Amniotic stem cell (primary cell): ENCODE measurements at places on chromosomes 11 and 22.

- DNase-seq: no peak
These were observed 13.1 kb downstream of the TAF1D start for GRCh38 chr11:93727985-93728791.

DNA sequence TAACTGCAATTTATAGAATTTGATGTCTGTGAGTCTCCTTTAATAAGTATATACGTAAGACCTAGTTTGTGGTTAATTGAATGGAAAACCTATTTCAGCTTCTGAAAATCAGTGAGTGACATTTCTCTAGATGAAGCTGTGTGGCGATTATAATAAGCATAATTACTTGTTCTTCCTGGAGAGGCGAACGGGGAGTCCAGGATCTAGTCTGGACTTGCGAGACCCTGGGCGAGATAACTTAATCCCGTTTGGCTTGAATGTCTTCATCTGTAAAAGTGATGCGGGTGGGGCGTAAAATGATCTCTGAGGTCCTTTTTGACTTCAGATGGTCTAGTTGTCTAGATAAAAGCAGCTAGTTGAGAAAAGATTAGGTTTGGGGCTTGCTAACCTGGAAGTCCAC lies 1.1 kb downstream of the PRRG4 start:
- no peak for DNase-seq

GRCh38 chr11:3095712-3096361 lies 38.6 kb upstream of the CARS1 start:
- peak; percentile 89 for DNase-seq

DNA sequence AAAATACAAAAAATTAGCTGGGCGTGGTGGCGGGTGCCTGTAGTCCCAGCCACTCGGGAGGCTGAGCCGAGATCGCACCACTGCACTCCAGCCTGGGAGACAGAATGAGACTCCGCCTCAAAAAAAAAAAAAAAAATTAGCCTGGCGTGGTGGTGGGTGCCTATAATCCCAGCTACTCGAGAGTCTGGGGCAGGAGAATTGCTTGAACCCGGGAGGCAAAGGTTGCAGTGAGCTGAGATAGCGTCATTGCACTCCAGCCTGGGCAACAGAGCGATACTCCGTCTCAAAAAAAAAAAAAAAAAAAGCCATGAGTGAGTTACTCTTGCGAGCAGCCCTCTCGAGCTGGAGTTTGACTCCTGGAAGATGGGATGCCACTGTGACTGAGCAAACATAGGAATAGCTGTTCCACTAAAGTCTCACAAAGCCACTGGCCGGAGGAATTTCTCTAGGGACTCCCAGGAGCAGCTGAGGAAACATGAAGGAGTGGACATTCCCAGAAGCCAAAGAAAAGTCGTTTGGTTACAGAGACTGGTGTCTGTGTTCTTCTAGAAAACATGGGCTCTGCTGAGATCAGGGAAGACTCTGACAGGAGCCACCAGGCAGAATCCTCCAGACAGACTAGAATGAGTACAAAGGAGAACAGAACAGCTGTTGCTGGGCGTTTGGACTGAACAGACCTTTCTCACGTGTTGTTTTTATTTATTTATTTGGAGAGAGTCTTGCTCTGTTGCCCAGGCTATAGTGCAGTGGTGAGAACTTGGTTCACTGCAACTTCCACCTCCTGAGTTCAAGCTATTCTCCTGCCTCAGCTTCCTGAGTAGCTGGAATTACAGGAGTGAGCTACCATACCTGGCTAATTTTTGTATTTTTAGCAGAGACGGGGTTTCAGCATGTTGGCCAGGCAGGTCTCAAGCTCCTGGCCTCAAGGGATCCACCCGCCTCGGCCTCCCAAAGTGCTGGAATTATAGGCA lies 32.4 kb upstream of the MYH9 start:
- DNase-seq: no peak

- DNase-seq: no peak
These were observed 60.1 kb downstream of the SCN3B start for GRCh38 chr11:123594188-123594901.

GRCh38 chr11:66744485-66745355 lies 15.7 kb upstream of the SPTBN2 start:
- peak; percentile 48 for DNase-seq

- DNase-seq: peak; percentile 6
These were observed 83.1 kb upstream of the MTNR1B start for GRCh38 chr11:92886243-92886905.

GRCh38 chr11:63666874-63667273 lies 4.3 kb downstream of the ATL3 start:
- DNase-seq: no peak

- DNase-seq: peak; percentile 96
These were observed 108.2 kb upstream of the CD44 start for GRCh38 chr11:35030716-35031213.

DNA sequence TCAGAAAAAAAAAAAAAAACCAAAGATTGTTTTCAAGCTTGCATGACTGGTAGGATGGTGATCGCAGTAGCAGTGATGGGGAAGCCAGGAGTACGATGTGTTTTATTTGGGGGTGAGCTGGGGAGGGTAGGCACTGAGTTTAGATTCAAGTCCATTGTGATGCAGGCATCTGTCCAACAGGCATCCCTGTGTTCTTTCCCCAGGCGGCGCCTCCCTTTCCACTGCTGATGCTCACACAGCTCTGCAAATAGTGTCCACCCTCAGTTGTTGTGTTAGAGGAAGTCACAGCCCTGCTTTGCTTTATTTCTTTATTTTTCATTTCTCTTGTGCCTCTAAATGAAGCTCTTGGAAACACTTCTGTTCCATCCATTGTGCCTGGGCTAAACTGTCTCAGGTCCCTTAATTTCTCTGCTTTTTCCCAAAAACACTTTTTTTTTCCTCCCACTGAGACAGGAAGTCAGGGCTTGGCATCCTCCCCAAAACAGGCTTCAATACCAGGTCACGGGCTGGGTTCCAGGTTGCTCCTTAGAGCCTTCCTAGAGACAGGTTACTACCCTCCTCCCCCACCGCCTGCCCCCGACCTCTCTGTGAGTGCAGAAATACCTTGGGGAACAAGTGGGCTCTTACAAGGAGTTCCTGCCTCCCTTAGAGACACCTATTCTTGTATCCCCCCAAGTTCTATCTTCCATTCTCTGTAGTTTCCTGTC lies 38.6 kb upstream of the HSPA8 start:
- no peak for DNase-seq

- DNase-seq: no peak
These were observed at the start of gene DGAT2 for GRCh38 chr11:75768112-75768908. DGAT2 (plus strand) TSS chr11:75768778; CDS start chr11:75768992, 214 bp downstream.

DNA sequence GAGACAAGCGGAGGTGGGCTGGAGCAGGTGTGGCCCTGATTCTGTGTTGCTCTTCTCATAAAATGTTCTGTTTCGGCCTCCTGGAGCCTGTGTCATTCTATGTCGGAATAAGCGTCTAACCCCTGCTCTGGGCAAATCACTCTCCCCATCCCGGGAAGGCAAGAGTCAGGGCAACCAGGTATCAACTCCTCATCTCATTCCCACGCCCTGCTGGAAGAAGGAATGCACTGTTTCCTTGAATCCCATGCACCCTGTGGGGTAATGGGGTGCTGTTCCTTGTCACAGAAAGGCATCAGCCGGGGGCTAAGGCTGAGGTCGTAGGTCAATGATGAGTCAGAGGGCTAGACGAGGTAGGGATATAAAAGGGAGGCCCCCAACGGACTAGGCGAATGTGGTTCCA lies 2.6 kb downstream of the FAM180B start:
- no peak for DNase-seq

- no peak for DNase-seq
These were observed 2.7 kb downstream of the LRRC32 start for GRCh38 chr11:76667856-76668255.

DNA sequence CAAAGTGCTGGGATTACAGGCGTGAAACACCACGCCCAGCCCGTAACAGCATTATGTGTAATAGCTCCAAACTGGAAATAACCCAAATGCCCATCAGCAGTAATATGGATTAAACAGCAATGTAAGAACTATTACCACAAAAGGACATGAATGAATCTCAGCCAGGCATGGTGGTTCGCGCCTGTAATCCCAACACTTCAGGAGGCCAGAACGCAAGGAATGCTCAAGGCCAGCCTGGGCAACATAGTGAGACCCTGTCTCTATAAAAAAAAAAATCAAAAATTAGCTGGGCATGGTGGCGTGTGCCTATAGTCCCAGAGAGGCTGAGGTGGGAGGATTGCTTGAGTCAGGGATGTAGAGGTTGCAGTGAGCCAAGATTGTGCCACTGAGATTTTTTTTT lies 3.1 kb upstream of the DPF2 start:
- no peak for DNase-seq

GRCh38 chr11:66219846-66220565 lies 48.4 kb upstream of the RAB1B start:
- DNase-seq: no peak

DNA sequence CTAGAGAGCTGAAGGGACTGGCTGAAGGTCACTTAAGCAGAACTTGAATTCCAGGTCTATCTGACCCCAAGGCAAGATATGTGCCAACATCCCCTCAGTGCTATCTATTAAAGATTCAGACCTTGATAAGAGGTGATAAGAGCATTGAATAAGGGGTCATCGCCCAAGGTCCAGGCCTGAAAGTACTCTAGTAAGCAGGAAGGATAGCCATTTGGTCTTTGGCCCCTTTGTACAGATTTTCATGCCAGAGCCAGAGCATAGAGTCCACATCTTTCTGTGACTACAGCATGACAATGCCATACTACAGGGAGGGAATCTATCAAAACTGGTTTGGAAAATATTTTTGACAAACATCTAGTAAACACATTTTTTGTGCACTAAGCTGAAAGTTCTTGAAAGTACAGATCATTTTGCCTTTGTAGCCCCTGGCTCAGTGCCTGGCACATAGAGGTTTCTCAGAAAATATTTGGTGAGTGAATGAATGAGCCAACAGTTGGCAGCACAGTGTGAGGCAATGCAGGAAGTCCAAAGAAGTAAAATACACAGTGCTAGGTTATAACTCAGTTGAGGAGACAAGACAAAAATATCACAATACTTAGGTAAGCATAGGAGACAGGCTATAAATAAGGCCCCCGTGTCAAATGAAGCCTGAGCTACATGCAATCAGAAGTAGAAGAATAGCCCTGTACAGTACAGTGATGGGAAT lies 15.1 kb upstream of the RRAS2 start:
- DNase-seq: peak; percentile 12

GRCh38 chr11:35974882-35975589 lies 31.2 kb downstream of the LDLRAD3 start:
- DNase-seq: no peak

GRCh38 chr11:118281284-118281683 lies 17.2 kb upstream of the MPZL2 start:
- no peak for DNase-seq

GRCh38 chr11:86595451-86595850 lies 77.0 kb downstream of the ME3 start:
- DNase-seq: no peak

GRCh38 chr11:29364006-29364405 lies 652.8 kb downstream of the KCNA4 start:
- DNase-seq: no peak

- no peak for DNase-seq
These were observed 7.4 kb downstream of the EHD1 start for GRCh38 chr11:64870893-64871466.

DNA sequence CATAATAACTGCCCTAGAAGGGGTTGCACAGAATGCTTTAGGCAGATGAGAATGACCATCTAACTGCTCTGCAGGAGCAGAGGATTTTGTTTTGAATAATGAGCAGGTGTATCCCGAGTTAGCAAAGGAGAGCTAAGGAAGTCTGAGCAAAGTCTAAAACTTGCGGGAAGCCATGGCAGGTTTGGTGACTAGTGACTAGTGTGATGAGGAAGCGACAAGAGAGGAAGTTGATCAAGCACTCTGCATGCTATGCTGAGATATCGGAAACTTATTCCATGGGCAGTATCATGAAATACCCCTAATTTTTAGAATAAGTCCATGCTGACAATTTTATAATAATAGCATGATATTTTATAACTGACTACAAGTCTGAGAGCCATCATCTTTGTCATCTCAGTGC lies 12.9 kb downstream of the OLFML1 start:
- no peak for DNase-seq

- no peak for DNase-seq
These were observed 112.1 kb downstream of the RPL27A start for GRCh38 chr11:8794677-8795103.

- no peak for DNase-seq
These were observed 102.6 kb downstream of the SNX19 start for GRCh38 chr11:130813638-130814037.

DNA sequence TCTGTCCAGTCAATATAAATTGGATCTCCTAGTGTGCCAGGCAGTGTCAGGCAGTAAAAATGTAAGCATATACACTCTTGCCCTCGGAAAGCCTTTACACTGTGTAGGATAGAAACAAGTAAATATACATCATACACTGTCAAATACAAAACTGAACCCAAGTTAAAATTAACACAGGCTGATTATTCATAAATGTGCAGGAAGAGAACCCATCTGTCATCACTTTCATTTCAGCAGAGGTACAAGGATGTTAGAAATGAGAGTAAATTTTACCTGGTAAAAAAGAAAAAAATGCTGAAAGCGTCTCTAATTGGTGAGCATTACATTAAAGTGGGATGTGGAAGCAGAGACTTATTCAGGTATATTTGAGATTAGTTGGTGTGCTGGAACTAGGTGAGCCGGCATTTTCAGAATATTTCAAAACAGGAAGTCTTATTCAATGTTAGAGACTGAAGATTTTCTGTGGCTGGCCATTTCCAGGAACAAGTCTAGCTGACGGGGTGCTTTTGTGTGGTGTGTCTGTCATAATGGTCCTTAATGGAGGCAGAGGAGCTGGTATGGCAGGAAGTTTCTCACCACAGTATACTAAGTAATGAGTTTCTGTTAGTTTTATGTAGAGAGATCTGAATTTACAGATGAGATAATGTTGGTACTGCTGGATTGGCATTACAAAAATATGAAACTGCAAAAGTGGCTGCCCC lies 192.6 kb downstream of the CASP12 start:
- no peak for DNase-seq

DNA sequence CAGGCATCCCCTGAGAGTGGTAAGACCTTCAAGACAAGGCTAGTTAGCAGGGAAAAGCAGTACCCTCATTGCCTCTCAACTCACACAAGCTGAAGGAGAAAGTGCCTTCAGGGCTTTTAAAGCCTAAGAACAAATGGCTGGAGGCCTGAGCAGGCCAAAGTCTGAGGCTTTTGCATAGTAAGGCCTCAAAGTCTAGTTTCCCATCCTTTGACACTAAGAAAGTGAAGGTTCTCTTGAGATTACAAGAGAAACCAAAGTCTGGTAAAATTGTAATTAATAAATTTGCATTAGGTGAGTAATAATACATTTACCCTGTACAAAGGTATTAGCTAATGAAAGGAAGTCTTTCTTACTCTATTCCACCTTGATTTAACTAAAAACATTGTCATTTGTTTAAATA lies 47.0 kb upstream of the CCDC89 start:
- no peak for DNase-seq

- DNase-seq: no peak
These were observed 163.7 kb upstream of the DDI1 start for GRCh38 chr11:103872748-103873147.

GRCh38 chr22:20550851-20551744 lies 43.7 kb downstream of the MED15 start:
- DNase-seq: no peak

- no peak for DNase-seq
These were observed 30.1 kb upstream of the CAT start for GRCh38 chr11:34408580-34409172.

GRCh38 chr11:89529626-89530380 lies 38.6 kb upstream of the NOX4 start:
- no peak for DNase-seq
